NCI-H82 (cell line): ENCODE measurements at places on chromosomes 2 and 18.
A peak's percentile ranks its signal among the peaks of the same experiment; 100 is the strongest.

- peak; percentile 1 for DNase-seq
These were observed 125.7 kb upstream of the SNTG2 start for GRCh38 chr2:824954-825353.

- DNase-seq: no peak
These were observed 249.0 kb downstream of the CDH20 start for GRCh38 chr18:61582202-61582710.

DNA sequence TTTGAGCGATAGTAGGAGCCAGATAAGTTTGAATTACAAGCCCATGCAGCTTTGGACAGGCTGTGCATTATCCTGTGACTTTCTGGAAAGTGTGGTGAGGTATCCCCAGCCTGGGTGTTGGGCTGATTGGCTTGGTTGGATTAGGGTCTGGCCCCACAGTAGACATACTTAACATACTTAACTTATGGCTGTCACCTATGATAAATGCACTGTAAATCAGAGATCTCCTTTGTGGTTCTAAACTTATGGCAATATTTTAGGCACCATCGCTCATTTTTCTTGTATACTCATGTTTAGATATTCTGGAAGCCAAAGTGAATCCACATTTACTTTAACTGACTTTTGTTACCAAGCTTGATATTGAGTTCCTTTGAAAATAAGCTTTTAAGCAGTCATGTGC is 54.8 kb downstream of the SPTBN1 start:
- peak; percentile 77 for DNase-seq

DNA sequence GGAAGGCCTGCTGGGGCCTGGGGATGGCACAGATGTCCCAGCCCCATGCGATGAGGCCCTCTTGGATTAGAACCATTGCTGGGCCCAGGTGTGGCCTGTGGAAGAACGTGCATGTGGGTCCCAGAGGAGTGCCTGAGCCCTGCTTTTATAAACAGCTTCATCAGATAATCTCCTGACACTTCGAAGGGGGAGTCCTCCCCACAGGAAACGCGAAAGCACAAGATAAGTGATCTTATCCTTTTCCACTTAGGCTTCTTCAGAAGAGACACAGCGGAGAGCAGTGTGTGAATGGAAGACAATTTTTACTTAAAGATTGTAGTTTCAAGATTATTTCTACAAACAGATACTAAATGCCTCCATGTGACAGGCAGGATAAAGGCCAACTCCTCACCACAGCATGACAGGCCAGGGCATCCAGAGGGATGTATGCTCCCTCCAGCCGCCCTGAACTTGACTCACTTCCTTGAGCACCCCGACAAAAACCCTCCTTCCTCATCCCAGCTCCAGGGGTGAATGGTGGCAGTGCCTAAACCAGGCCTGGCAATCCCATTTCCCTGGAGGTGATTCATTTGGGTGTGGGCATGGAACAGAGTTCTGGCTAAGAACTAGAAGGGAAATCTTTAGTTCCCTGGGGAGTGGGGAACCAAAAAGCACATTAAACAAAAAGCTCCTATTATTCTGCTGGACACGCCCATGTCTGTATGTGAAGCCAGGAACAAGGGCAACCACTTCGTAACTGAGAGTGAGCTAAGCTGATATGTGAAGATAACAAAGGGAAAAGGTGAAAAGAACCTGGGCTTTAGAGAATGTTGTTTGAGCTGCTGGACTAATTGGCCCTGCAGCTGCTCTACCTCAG is 56.2 kb upstream of the TMEM163 start:
- peak; percentile 61 for DNase-seq

DNA sequence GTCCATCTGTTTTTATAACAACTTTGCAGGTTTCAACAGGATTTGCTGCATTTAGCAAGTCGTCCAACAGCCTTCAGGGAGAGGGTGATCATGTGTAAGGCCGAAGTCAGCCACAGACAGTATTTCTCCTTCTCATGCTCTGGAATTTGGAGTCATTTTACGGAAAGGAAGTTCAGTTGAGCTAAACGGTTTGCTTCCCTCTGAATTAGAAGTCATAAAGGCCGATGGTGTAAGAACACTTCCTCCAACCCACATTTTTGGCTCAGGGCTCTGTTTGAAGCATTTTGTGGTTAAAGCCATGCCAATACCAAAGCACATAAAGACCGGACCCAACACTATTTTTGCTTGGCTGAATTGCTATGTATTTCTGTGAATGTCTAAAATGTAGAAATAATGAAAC is 129.5 kb downstream of the TMEM182 start:
- DNase-seq: no peak

- DNase-seq: no peak
These were observed 73.9 kb upstream of the SLC14A2 start for GRCh38 chr18:45541421-45541820.

- peak; percentile 21 for DNase-seq
These were observed 420.3 kb downstream of the PTPRM start for GRCh38 chr18:7987284-7987976.

- peak; percentile 77 for DNase-seq
These were observed 8.3 kb downstream of the EVX2 start for GRCh38 chr2:176075481-176075880.

DNA sequence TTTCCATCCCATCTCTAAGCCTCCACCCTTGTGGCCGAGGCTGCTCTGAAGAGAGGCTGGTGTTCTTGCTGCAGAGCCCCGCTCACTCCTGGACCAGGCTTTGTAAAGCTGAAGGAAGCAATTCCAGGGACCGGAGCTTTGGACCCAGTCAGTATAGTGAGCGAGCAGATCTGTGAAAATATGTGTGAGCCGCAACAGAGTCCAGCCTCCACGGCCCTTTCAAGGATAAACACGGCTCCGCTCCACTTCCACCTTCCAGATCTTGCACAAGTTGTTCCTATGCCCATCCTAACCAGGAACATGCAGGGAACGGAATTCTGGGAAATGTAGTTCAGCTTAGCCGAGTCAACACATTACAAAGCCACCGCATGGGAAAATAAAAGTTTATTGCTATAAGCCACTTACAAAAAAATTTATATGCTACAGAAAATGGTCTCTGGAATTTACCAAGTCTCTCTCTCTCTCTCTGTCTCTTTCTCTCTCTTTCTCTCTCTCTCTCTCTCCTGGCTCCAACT is 151.7 kb upstream of the ZNF521 start:
- peak; percentile 73 for DNase-seq

DNA sequence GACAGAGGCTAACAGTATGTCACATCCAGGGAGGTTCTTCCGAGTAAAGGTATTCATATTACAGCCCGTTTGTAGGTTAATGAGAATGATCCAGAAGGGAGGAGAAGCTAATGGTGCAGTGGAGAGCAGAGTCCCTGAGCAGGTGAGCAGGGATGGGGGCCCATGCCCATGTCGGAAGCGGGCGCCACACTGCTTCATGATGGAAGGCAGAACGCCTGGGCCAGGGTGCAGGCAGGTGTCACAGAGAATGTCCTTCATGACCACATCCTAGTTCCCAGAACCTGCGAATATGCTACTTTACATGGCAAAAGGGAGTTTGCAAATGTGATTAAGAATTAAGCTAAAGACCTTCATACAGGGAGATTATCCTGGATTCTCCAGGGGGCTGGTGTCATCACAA is 4.0 kb downstream of the HES6 start:
- no peak for DNase-seq
